ENCODE measurements at places on chromosomes 3 and 15. TPM values are rescaled to one million over a fixed set of nuclear protein-coding genes. Genes with fewer than 3 reads are reported as not detected.

DNA sequence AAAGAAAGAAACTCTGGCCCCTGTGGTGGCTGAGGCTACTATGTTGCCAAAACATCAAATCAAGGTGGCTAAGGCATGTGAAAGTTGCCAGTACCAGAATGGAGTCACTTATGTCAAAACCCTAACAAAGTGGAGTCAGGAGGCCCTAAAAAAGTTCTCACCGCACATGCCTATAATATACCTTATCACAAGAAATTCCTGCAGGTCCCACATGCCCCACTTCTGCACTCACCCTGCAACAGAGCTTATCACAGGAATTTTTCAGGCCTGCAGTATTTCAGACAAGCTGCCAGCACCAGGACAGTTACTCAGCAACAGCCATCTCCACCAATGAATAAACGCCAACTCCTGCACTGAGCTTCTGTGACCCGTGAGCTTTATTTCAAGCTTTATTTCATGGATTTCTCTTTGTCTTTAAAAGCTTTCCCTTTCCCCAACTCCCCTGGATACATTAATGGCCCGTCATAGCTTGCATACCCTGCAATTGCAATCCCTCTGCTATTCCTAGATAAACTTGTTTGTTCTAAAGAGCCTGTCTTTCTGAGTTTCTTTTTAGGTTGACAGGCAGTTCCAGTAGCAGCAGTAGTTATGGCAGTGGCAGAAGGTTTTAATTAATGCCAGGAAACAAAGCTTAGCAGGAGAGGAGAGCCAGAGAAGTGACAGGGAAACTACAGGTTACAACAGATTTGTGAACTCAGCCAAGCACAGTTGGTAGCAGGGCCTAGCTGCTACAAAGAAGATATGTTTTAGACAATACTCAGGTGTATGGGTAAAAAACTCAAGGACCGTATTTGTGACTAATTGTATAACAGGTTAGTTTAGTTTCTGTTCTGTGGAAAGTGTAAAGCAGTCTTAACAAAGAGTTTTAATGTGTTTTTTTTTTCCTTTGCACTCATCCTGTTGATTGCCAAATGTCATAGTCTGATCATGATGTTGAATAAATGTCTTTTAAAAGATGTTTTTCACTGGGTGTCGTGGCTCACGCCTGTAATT, 15.9 kb upstream of the TMEM42 start:
- H3K27me3 ChIP-seq: no peaks in the 10 kb centered on the region
- no peaks in the 10 kb centered on the region for H3K4me1 ChIP-seq
- H3K27ac ChIP-seq: no peak overlapping the region
- peaks cover 40% of the 10 kb centered on the region for H3K36me3 ChIP-seq
- DNase-seq: no peak
- H3K4me3 ChIP-seq: no peak overlapping the region

GRCh38 chr15:64398575-64398974, 10.9 kb downstream of the TRIP4 start:
- no peak overlapping the region for H3K27ac ChIP-seq
- H3K27me3 ChIP-seq: no peaks in the 10 kb centered on the region
- no peak overlapping the region for H3K4me3 ChIP-seq
- peaks cover 30% of the 10 kb centered on the region for H3K36me3 ChIP-seq
- DNase-seq: no peak

DNA sequence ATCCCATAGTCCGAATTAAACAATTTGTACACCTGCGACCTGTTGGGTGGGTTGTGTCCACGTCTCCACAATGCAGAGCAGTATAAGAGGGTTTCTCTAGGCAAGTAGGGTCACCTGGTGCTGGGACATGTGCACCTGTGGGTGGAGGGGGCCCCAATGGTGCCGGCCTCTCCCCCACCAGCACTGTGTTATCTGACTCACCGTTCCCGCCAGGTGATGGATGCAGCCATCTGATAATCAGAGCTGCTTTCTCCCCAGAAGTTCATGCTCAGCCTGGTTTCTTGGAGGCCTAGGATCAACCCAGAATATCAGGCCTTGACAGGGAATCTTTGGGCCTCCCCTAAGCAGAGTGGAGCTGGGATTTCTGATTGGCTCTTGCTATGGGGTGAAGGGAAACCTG, 86.0 kb downstream of the DNAJB8 start:
- H3K4me1 ChIP-seq: peaks cover 5% of the 10 kb centered on the region
- no peak overlapping the region for H3K27ac ChIP-seq
- DNase-seq: no peak

GRCh38 chr15:40245666-40246450, 7.0 kb downstream of the PAK6 start:
- no peaks in the 10 kb centered on the region for H3K4me1 ChIP-seq
- H3K36me3 ChIP-seq: no peaks in the 10 kb centered on the region
- H3K27me3 ChIP-seq: no peaks in the 10 kb centered on the region

- H3K4me1 ChIP-seq: no peaks in the 10 kb centered on the region
- H3K4me3 ChIP-seq: no peak overlapping the region
- no peak for DNase-seq
- no peaks in the 10 kb centered on the region for H3K36me3 ChIP-seq
- no peak overlapping the region for H3K27ac ChIP-seq
Observed at GRCh38 chr15:69987492-69988489, 109.9 kb downstream of the TLE3 start.

Gene RFX7
- 26.6 TPM for total RNA-seq

GRCh38 chr3:124315215-124316033, 323.5 kb upstream of the ROPN1 start:
- peaks cover 3% of the 10 kb centered on the region for H3K27me3 ChIP-seq
- H3K36me3 ChIP-seq: no peaks in the 10 kb centered on the region
- no peak for DNase-seq
- no peaks in the 10 kb centered on the region for H3K4me1 ChIP-seq

Gene CD96
- total RNA-seq: 61.8 TPM

Measured in activated naive CD4-positive, alpha-beta T cell treated with anti-CD3 and anti-CD28 coated beads for 36 hours (primary cell).